ENCODE measurements at places on chromosomes 16 and 17. TPM values are rescaled to one million over a fixed set of nuclear protein-coding genes. Genes with fewer than 3 reads are reported as not detected.

DNA sequence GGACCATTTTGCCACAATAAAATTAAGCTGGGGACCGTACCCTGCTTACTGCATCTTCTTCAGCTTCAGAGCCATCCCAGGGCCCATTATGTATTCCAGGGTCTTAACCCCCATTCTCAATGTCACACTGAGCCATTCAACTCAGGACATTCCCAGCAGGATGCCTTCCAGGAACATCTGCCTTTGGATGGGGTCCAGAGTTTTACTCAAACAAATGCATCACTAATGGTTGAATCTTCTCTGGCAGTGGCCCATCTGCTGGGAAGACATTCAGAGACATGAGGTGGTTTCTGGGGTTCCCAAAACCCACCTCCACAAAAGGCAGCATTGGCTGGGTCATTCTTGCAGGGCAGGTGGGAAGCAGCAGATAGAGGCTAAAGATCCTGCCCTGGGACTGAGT lies 3.4 kb upstream of the SEC14L5 start:
- no peak for DNase-seq

The DUS1L gene
- total RNA-seq = 18.8 TPM

The ACSM3 gene
- 1.6 TPM for total RNA-seq

DNA sequence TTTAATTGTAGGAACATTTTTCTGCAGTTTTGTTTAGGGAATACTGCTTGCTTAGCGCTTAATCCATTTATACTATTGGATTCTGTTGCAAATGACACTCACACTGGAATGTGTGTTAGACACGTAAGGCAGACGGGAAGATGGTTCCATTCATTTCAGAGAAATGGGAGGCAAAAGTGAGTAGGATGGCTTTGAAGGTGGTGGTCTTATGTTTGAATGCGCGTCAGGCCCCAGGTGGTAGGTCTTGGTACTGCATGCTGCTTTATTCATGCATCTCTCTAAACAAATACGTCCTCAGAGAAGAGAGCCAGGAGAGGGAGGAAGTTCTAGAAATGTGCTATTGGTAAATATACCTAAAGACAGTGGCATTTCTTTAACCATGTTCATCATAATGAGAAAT lies 997.6 kb upstream of the RBFOX1 start:
- no peak for DNase-seq

DNA sequence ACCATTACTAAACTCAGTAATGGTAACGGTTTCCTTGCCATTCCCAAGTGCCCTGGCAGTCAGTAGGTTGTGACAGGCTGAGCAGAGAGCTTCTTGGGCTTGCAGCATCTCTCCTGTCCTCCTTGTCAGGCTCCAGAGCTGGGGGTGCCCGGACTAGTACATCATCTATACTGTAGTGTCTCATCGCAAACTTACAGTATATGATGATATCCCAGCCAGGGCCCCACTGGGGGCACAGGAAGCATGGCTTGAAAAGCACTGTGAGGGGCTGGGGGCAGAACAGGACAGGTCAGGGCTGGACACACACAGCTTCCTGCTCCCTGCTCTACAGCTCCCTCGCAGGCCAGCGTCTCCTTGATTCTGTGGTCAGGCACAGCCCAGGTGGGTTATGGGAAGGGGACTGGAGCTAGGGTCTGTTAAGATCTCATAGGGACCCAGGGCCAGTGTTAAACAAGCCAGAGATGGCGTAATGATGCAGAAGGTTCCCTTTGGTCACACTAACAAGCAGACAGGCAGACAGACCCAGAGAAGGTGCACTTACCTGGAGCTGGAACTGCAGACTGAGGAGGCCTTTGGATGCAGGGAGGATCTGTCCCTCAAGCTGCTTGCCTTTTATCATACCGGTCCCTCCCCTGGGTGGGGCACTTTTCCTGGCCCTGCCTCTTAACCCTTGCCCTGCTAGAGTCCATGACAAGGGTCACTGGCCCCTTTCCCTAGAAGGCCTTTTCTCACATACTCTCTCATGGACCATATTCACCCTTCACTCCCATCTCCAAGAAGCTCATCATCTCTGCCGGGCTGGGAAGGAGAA lies 6.8 kb downstream of the ERAL1 start:
- DNase-seq = no peak

DNA sequence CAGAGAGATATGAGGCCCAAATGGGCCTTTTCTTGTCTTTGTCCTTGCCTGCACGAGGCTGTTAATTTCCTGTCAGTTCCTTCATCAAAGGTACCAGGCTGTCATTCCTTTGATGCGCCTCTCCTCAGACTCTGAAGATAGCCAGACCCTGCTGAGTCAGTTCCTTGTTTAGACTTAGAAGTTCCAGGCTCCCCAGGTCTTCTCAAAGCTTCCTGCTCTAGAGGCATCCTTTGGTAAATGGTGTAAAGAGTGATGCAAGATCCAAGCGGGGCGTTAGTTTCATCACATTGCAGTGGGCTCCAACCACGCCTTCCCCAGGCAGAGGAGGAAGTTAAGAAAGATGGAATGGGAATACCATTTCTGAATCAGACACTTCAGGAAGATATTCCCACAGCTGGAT lies 4.0 kb upstream of the CDH11 start:
- DNase-seq = no peak

- no peak for DNase-seq
Measured at GRCh38 chr16:7861891-7862582, 529.4 kb downstream of the RBFOX1 start.

GRCh38 chr16:72264771-72265170 lies 92.8 kb upstream of the PMFBP1 start:
- DNase-seq = no peak

- no peak for DNase-seq
Measured at GRCh38 chr17:34363183-34363661, at the start of gene CCL1. CCL1 (minus strand) TSS chr17:34363233; CDS start chr17:34363161, 72 bp downstream.

DNA sequence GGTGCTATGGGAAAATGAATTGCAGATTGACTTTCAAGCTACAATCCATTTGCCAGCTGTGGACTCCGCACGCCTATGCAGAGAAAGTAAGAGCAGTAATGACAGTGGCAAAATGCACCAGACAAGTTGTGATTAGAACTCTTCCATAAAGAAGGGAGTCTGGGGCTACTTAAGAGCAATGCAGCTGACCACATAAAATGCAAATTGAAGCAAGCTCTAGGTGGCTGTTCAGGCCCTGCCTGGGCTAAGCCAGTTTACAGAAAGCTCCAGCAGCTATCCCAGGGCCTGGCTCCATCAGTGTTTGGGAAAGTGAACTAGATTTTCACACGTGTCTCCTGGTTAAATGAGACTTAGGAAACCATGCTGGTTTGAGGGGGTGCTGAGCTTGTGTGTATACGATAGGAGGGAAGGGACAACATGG lies 2.2 kb upstream of the MAP2K6 start:
- DNase-seq = no peak

- DNase-seq = no peak
Measured at GRCh38 chr16:50469744-50470321, 78.4 kb upstream of the NKD1 start.

DNA sequence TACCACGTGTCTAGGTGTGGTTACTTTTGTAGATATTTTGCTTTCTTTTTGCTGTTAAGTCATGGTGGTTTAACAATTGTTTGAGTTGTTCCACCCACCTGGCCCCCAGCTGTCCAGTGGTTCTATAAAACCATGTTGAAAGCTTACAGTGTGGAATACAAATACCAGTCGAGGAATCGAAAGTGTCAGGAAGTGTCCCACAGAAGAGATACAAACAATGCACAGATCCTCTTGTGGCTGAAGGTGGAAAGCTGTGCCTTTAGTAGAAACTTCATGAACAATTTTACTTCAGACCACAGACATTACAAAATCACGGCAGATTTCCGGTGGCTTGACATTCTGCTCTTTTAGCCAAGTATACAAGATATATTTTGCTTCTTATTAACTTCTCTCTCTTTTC lies 782.4 kb upstream of the SOX9 start:
- DNase-seq = no peak

The KCNJ18 gene
- total RNA-seq = not detected

DNA sequence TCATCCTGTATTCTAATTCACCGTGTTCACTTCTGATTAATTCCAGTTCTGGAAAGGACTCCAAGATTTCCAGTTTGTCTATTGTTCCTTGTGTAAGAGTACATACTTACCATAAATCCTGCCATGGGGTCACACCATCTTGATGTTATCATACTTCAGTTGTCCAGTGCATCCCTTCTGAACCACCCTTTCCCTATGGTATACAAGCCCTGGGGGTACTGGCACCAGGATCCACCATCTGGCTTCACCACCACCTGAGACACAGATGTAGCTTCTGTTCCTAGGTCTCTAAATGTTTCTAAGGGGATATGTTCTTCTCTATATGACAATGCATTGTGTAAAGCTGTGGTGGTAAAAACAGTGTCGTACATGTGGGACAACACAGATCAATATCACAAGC lies 21.2 kb downstream of the SGF29 start:
- DNase-seq = no peak

DNA sequence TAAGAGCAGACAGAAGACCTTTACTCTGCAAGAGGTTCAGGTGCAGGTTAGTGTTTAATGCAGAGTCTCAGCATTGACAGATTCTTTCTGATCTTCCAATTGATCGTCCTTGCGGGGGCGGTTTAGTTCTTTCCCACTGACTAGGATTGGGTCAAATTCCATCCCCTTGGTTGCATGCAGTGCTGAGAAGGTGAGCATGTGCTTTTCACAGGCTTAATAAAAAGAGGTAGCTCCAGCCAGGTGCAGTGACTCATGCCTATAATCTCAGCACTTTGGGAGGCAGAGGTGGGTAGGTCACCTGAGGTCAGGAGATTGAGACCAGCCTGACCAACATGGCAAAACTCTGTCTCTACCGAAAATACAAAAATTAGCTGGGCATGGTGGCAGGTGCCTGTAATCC lies 7.5 kb upstream of the ITGAD start:
- no peak for DNase-seq

DNA sequence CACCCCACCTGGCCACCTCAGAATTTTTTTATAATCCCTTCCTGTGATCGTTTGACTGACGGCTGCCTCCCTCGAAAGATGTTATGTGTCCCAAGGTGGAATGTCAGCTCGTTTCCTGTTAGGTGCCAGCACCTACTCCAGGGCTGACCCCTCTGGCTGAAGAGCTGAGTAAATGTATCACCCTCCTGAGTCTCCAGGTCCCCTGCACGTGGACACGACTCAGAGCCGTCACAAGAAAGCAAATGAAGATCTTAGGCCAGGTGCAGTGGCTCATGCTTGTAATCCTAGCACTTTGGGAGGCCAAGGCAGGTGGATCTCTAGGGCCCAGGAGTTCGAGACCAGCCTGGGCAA lies 273.2 kb downstream of the C16orf95 start:
- DNase-seq = no peak

DNA sequence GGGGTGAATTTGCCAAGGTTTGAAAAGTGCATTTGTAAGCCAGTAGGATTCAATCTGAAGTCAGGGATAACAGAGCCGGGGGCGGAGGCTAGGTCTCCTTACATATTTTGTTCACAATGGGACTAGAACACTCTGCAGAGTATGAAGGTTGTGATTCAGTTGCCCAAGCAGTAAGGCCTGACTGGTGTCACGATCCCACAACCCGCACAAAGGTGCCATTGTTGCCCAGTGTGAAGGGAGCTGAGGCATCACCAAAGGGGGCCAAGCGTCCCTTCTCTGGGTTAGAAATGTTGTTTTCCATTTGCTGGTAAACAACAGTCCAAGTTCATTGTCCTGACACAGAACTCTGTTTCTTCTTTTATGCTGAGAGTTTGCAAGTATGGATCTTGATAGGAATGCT lies 471.8 kb downstream of the MAF start:
- no peak for DNase-seq

DNA sequence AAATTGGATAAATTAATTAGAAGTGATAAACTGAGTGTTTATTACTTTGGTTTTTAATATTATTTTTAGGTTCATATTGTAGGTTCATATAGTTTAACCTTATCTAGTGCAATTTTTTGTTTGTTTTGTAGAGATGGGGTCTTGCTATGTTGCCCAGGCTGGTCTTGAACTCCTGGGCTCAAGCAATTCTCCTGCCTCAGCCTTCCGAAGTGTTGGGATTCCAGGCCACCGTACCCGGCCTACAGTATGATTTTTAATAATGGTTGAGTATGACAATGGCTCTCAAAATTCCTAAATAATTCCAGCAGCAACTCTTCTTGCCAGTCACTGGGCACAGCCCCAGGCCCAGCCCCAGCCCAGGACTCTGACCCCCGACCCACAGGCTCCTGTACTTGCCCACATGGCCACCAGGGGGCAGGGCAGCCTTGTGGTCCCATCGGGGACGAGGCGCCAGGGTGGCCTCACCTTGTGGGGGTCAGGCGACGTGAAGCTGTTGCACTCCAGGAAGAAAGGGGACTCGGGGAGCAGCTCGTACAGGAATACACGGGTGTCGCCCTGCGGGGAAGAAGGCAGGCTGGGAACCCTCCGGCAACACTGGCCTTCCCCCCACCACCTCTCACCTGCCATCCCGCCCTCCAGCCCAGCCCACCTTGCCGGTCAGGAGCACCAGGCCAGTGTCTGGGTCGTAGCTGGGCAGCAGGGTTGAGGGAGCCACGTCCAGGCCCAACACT lies 7.9 kb upstream of the PAM16 start:
- DNase-seq = peak; percentile 69

- no peak for DNase-seq
Measured at GRCh38 chr17:73284906-73285602, 23.4 kb upstream of the CPSF4L start.

The VPS35L gene
- 55.8 TPM for total RNA-seq

GRCh38 chr16:50684823-50685461 lies 3.8 kb upstream of the SNX20 start:
- no peak for DNase-seq

The ZFP1 gene
- total RNA-seq = 66.9 TPM

DNA sequence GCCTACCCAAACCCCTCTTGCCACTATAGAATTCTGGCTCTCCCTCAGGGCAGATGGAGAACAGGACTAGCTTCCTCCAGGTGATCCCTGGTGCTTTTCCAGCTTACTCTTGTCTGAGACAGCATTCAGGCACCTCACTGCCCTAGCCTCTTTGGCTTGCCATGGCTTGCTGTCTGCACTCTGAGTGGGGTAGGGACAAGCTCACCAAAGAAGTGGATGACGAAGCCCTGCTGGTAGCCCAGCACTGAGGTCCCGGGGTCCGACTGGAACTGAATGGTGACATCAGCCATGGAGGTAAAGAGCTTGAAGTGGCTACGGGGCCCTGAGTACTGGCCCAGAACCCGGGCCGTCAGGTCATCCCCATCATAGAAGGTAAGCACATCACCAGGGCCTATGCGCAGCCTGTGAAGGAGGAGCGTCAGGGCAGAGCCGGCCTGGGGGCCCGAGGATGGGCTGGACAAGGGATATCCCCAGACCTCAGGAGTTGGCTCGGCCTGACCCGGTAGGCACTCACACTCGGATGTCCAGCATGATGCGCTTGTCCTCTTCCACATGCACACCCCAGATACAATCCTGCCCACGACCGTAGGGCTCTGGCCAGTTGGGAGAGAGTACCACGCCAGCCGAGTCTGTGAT lies 7.6 kb upstream of the PHF12 start:
- no peak for DNase-seq

The FHOD1 gene
- total RNA-seq = 1.6 TPM
